ENCODE measurements at places on chromosomes 12 and 14.

DNA sequence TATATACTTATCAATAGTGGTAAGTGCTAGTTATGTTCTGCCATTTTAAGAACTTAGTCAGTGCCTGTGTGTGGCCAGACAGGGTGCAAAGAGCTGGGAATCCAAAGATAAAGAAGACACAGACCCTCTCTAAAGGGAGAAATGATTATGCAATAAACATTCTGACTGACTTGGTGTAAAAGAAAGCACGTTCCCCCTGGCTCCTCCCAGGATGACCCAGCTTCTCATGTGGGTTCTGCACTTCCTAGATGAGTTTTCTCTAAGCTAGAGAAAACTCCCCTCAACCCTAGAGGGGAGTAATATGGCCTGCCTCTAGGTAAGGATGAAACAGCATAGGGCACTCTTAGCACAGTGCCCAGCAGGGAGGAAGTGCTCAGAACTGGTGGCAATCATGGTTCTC is 231.2 kb downstream of the VRK1 start:
- no peak overlapping the region for H3K27ac ChIP-seq
- peaks cover 17% of the 10 kb centered on the region for H3K4me1 ChIP-seq
- H3K27me3 ChIP-seq = peaks cover 7% of the 10 kb centered on the region
- H3K36me3 ChIP-seq = peaks cover 5% of the 10 kb centered on the region
- H3K4me3 ChIP-seq = no peak overlapping the region
- no peak for DNase-seq

- no peak overlapping the region for H3K27ac ChIP-seq
- H3K4me3 ChIP-seq = no peak overlapping the region
- no peaks in the 10 kb centered on the region for H3K36me3 ChIP-seq
- H3K27me3 ChIP-seq = peaks cover 21% of the 10 kb centered on the region
- peaks cover 3% of the 10 kb centered on the region for H3K4me1 ChIP-seq
Observed at GRCh38 chr14:105197211-105197641, 16.1 kb upstream of the NUDT14 start.

- no peak overlapping the region for H3K27ac ChIP-seq
- H3K36me3 ChIP-seq = peaks cover 7% of the 10 kb centered on the region
- no peak for DNase-seq
- H3K4me1 ChIP-seq = peaks cover 11% of the 10 kb centered on the region
Observed at GRCh38 chr14:76756371-76756750, 4.9 kb upstream of the VASH1 start.

- H3K27ac ChIP-seq = no peak overlapping the region
- H3K4me3 ChIP-seq = no peak overlapping the region
- peaks cover 3% of the 10 kb centered on the region for H3K4me1 ChIP-seq
- no peaks in the 10 kb centered on the region for H3K36me3 ChIP-seq
- DNase-seq = no peak
Observed at GRCh38 chr12:69898236-69898635, 73.2 kb downstream of the MYRFL start.

DNA sequence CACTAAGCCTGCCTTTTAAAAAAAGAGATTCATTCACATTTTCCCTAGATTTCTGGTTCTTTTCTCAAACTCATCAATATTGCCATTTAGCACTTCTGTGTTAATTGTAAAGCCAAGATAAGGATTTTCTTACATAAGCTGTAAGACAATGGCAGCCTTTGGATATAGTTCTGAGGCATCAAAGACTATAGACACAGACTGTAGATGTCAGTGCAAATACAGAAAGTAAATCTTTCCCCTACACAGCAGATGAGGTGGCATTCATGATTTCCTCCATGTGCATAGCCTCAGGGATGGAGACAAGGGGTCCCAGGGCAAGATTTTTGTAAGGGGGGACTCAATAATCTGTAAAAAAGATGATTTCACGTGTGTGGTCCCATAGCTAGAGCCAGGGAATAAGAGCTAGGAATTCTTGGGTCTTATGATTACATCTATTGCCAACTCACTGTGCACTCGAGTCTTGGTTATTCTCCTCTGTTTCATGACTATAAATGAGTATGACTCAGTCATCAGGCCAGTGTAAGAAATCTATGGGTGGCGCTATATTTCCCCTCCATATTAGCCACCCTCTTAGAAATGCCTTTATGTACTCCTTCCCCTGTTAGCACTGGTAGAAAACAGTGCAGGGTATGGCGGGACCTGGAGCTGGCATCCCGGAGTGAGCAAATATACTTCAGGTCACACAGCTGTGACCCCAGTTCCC is 207.5 kb downstream of the EXOC5 start:
- no peak for DNase-seq
- no peak overlapping the region for H3K27ac ChIP-seq
- peaks cover 2% of the 10 kb centered on the region for H3K27me3 ChIP-seq
- H3K4me1 ChIP-seq = peaks cover 11% of the 10 kb centered on the region

DNA sequence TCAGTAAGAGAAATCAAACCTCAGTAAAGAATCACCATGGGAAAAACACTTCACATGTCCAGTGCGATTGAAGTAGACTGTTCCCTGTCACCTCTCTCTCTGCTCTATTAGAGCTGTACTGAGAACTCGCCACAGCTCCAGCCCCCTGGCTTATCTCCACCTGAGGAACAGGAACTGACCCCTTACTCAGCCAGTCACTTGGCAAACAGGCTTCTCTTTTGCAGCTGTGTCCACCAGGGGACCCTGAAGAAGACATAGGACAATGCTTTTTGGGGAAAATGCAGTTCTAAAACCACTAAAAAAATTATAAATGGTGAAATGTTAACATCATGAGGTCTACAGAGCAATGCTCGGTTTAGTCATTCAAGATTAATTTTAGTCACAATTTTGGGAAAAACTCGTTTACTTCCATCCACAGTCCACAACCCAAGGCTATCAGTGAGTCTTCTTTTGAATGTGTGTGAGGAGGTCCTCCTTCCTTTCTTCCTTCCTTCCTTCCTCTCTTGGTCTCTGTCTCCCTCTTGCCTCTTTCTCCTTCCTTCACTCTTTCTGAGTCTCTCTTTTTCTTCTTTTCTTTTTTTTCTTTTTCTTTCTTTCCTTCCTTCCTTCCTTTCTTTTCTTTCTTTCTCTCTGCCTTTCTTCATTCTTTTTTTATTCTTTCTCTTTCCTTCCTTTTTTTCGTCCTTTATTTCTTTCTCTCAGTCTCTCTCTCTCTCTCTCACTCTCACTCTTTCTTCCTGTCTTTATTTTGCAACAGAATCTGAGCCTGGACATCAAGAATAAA is 1189.5 kb upstream of the TMEM132C start:
- H3K4me3 ChIP-seq = no peak overlapping the region
- H3K36me3 ChIP-seq = no peaks in the 10 kb centered on the region
- H3K4me1 ChIP-seq = no peaks in the 10 kb centered on the region

- H3K27me3 ChIP-seq = peaks cover 2% of the 10 kb centered on the region
- H3K4me3 ChIP-seq = no peak overlapping the region
- H3K27ac ChIP-seq = no peak overlapping the region
- peaks cover 19% of the 10 kb centered on the region for H3K36me3 ChIP-seq
- no peaks in the 10 kb centered on the region for H3K4me1 ChIP-seq
Observed at GRCh38 chr12:22610131-22610530, 14.8 kb upstream of the ETNK1 start.

GRCh38 chr12:50051101-50051806 is 6.1 kb upstream of the ASIC1 start:
- no peak for DNase-seq
- H3K27ac ChIP-seq = peak overlapping the region; percentile 93
- H3K4me3 ChIP-seq = peak overlapping the region; percentile 80
- H3K27me3 ChIP-seq = peaks cover 19% of the 10 kb centered on the region
- H3K4me1 ChIP-seq = peaks cover 49% of the 10 kb centered on the region
- no peaks in the 10 kb centered on the region for H3K36me3 ChIP-seq

- no peaks in the 10 kb centered on the region for H3K4me1 ChIP-seq
- H3K27ac ChIP-seq = no peak overlapping the region
- no peaks in the 10 kb centered on the region for H3K27me3 ChIP-seq
- DNase-seq = no peak
- no peak overlapping the region for H3K4me3 ChIP-seq
Observed at GRCh38 chr12:131543040-131543439, 167.8 kb upstream of the SFSWAP start.

- peaks cover 9% of the 10 kb centered on the region for H3K4me1 ChIP-seq
- H3K4me3 ChIP-seq = peak overlapping the region; percentile 27
- peak; percentile 55 for DNase-seq
- H3K27ac ChIP-seq = no peak overlapping the region
- no peaks in the 10 kb centered on the region for H3K36me3 ChIP-seq
- peaks cover 3% of the 10 kb centered on the region for H3K27me3 ChIP-seq
Observed at GRCh38 chr12:56029666-56030293, 8.9 kb downstream of the IKZF4 start.

DNA sequence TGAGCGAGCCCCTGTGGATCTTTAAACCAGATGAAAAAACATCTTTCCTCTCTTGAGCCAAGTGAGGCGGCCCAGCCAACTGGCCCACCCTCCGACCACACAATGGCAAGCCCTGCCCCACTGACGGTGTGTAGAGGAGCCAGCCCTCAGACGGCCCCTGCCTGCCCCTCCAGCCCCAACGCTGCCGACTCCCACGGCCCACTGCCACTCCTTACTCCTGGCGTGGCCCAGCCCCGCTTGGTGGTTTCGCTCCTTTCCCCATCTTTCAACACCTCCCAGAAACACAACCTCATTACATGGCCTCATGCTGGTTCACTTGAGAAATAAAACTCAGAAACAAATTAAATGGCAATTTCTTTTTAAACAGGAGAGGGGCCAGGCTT is 80.6 kb upstream of the DICER1 start:
- no peak overlapping the region for H3K27ac ChIP-seq
- peaks cover 3% of the 10 kb centered on the region for H3K27me3 ChIP-seq
- no peaks in the 10 kb centered on the region for H3K36me3 ChIP-seq
- no peak for DNase-seq

GRCh38 chr14:64604881-64605280 is 55.1 kb downstream of the PPP1R36 start:
- DNase-seq = no peak
- H3K27ac ChIP-seq = no peak overlapping the region
- no peaks in the 10 kb centered on the region for H3K27me3 ChIP-seq
- no peaks in the 10 kb centered on the region for H3K36me3 ChIP-seq
- H3K4me1 ChIP-seq = no peaks in the 10 kb centered on the region

- H3K27me3 ChIP-seq = peaks cover 1% of the 10 kb centered on the region
- DNase-seq = no peak
- H3K4me1 ChIP-seq = no peaks in the 10 kb centered on the region
- no peaks in the 10 kb centered on the region for H3K36me3 ChIP-seq
Observed at GRCh38 chr12:111971800-111972199, 41.2 kb downstream of the TMEM116 start.

DNA sequence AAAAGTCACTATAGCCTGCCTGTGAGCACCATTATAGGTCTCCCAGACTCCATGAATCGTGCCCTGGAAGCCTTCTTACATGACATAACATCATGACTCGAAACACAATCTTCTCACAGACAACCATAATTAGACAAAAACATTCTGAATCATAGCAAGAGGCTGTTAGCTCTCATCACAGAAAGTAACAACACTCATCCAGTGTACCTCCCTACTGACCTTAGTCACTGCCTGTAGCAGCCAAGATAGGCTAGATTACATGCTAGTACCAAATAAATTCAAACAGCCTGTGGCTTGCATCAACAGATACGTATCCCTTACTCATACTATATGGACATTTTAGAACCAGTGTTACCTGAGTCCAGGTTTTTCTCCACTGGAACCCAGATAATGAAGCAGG is 663.8 kb upstream of the FOXG1 start:
- H3K36me3 ChIP-seq = no peaks in the 10 kb centered on the region
- peaks cover 3% of the 10 kb centered on the region for H3K27me3 ChIP-seq
- no peak for DNase-seq
- no peak overlapping the region for H3K4me3 ChIP-seq
- H3K4me1 ChIP-seq = peaks cover 9% of the 10 kb centered on the region

GRCh38 chr12:101277443-101277842 is 2.5 kb upstream of the UTP20 start:
- H3K4me1 ChIP-seq = no peaks in the 10 kb centered on the region
- DNase-seq = no peak
- no peaks in the 10 kb centered on the region for H3K36me3 ChIP-seq
- no peak overlapping the region for H3K4me3 ChIP-seq
- peaks cover 6% of the 10 kb centered on the region for H3K27me3 ChIP-seq
- no peak overlapping the region for H3K27ac ChIP-seq

DNA sequence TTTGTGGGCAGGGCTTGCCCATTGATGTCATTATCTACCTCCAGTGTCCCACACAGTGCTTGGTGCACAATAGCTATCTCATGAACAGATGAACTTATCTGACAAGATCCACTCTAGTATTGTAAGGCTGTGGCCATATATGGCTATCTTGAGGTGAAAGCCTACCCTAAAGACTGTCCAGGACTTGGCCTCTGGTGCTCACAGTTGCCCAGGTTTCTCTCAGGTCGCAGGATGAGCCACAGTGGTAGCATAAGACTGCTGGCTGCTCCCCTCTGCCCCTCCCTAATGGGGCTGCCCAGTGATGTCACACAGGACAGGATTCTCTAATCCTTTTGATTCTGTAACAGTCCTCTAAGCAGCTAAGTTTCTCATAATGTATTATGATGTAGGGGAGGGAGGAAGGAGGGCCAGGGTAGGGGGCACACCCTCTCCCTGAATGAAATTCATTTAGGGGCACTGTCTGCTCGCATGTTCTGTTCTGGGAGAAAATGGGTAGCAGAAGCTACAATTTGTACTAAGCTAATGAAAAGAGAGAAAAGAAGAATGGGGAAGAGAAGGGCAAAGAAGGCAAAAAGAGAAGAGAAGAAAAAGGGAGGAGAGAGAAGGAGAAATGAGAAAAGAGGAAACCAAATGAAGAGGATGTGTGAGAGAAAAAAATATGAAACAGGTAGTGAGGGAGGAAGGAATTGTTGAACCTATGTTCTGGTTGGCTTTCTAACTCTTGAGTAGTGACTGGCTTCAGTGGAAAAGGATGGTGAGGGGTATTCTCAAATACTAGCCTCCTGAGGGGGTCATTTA is 3.4 kb upstream of the PPM1A start:
- no peaks in the 10 kb centered on the region for H3K36me3 ChIP-seq
- H3K27ac ChIP-seq = no peak overlapping the region
- H3K27me3 ChIP-seq = peaks cover 4% of the 10 kb centered on the region
- DNase-seq = no peak
- H3K4me3 ChIP-seq = no peak overlapping the region

GRCh38 chr12:10136637-10137205 is 6.7 kb upstream of the CLEC7A start:
- H3K36me3 ChIP-seq = no peaks in the 10 kb centered on the region
- no peak overlapping the region for H3K4me3 ChIP-seq
- H3K27ac ChIP-seq = no peak overlapping the region
- no peak for DNase-seq
- no peaks in the 10 kb centered on the region for H3K4me1 ChIP-seq

GRCh38 chr12:47901718-47902093 is 3.1 kb downstream of the VDR start:
- no peak overlapping the region for H3K27ac ChIP-seq
- H3K36me3 ChIP-seq = no peaks in the 10 kb centered on the region

DNA sequence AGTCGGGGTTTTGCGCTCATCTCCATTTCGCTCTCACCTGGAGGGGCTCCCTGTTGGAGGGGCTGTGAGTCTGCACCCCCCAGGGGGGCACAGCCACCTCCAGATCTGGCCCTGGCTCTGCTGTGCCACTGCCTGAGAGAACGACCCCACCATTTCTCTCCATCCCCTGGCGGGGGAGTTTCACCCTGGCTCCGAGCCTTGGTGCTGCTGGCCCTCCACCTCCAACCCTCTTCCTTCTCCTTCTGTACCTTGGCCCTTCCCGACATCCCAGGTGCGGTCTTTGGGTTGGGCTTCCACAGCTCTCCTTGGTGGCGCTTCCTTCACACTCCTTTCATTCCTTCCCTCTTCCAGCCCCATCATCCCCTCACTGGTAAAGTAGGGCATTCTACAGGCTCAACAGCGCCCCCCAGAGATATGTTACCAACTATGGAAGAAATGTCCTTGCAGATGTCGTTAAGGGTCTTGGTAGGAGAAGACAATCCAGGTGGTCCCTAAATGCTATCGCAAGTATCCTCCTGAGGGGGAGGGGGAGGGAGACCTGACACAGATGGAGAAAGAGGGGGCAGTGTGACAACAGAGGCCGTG is 16.3 kb downstream of the SERPINA1 start:
- no peak for DNase-seq
- no peaks in the 10 kb centered on the region for H3K36me3 ChIP-seq

Measured in glutamatergic neuron (in vitro differentiated cells).